ENCODE measurements at places on chromosomes 13 and 19.

GRCh38 chr13:100773923-100774663 lies 99.5 kb upstream of the TMTC4 start:
- no peak for DNase-seq

GRCh38 chr19:52297601-52298364 lies 814 bp downstream of the ZNF480 start:
- DNase-seq = no peak

- no peak for DNase-seq
Observed at GRCh38 chr13:55869648-55870047, 1271.1 kb upstream of the PRR20A start.

- no peak for DNase-seq
Observed at GRCh38 chr13:99403458-99403971, 96.3 kb upstream of the GPR183 start.

GRCh38 chr13:113623491-113624234 lies 34.3 kb downstream of the ATP4B start:
- no peak for DNase-seq

GRCh38 chr19:13063461-13064091 lies 39.1 kb downstream of the LYL1 start:
- no peak for DNase-seq

DNA sequence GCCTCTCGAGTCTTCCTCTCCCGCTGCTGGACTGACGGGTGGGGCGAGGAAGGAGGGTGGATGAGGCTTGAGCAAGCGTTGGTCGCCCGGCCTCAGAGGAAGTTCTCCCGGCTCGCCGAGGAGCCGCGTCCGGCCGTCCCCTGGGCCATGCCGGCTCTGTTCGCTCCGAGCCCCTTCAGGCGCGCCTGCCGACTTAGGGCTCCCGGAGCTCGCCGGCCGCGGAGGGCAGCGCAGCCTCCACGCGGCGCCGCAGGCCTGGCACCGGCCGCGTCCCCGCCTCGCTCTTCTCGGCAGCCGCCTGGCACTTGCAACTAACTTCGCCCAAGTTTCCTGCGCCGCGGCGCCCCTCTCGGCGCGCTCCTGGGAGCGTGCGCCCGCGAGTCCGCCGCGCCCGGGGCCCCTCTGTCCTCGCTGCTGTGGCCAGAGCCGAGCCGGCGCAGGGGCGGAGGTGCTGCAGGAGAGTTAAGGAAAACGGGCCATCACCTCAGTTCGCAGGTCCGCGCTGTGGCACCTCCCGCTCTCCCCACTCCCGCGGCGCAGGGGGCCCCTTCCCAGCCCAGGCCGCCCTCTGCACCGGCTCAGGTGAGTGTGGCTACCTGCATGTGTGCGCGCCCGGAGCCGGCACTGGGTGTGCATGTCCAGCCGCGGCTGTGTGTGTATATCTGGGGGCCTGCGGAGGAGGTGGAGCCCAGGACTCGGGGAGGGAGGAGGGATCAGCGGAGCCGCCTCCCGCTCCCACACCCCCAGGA lies 641 bp upstream of the SOX21 start:
- DNase-seq = no peak

DNA sequence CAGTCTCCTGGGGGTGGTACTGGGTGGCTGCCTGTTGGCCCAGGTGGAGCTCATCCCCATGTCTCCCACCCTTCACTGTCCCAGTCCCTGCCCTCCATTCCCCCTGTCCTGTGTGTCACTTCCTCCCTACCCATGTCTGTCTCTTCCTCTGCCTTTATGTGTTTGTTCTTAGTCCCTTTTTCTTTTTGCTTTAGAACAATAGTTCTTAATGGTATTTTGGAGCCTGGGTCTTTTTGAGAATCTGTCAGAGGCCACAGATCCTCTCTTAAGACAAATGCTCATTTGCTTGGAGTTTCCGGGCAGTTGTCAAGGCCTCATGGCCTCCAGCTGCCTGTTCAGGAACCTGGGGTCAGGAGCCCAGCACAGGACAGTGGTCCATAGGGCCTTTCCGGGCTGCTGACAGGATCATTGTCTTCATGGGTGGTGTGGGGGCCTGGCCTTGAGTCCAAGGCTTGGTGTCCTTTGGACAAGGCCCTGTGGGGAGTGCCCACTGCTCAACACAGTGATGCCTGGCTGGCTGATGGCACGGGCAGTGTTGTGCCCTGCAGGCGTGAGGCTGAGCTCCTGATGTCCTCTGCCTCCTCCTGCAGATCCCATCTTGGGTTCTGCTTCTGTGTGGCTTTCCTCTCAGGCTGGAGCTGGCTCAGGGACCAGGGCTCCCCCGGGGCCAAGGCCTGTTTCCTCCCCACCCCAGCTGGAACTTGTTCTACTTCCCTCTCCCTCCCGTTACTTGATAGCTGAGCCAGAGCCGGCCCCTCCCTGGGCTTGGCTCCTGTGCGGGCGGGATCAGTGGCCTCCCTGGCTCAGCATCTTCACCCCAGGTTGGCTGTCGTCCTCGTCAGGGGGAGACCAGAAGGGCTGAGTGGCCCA lies 3.5 kb downstream of the EGLN2 start:
- no peak for DNase-seq

All from SK-N-MC (cell line).